ENCODE measurements at places on chromosomes 12 and 14. TPM values are rescaled to one million over a fixed set of nuclear protein-coding genes. Genes with fewer than 3 reads are reported as not detected.

SLC6A12 gene
- total RNA-seq: 0.14 TPM

NAV3 gene
- 5.4 TPM for total RNA-seq

CLEC6A gene
- 0.09 TPM for total RNA-seq

GPRC5D gene
- not detected for total RNA-seq

PMEL gene
- 0.28 TPM for total RNA-seq

SIX6 gene
- under 0.01 TPM for total RNA-seq

SLC16A7 gene
- 11.0 TPM for total RNA-seq

KRT77 gene
- total RNA-seq: 0.66 TPM

LRP1-AS gene
- not detected for total RNA-seq

OTOGL gene
- total RNA-seq: 0.42 TPM

LRFN5 gene
- total RNA-seq: 0.90 TPM

MVK gene
- 7.2 TPM for total RNA-seq

KRT83 gene
- total RNA-seq: 0.33 TPM

RNASE7 gene
- 0.47 TPM for total RNA-seq

LTBR gene
- 8.9 TPM for total RNA-seq

TAS2R43 gene
- 0.94 TPM for total RNA-seq

MANSC1 gene
- 1.0 TPM for total RNA-seq

KDM5A gene
- 50.0 TPM for total RNA-seq

BCL11B gene
- total RNA-seq: 55.5 TPM

EML1 gene
- total RNA-seq: 2.7 TPM

RPL10L gene
- not detected for total RNA-seq

AICDA gene
- 0.42 TPM for total RNA-seq

DPF3 gene
- 1.6 TPM for total RNA-seq

CRACR2A gene
- 9.4 TPM for total RNA-seq

IL25 gene
- total RNA-seq: not detected

GLT1D1 gene
- total RNA-seq: 0.33 TPM

CABP1 gene
- 0.24 TPM for total RNA-seq

ADAM21 gene
- total RNA-seq: 0.05 TPM

CHFR gene
- total RNA-seq: 39.5 TPM

SERPINA1 gene
- total RNA-seq: 9.4 TPM

SPRYD3 gene
- 9.1 TPM for total RNA-seq

TMTC1 gene
- 5.4 TPM for total RNA-seq

NFE2 gene
- total RNA-seq: 4.7 TPM

HOXC10 gene
- total RNA-seq: not detected

KERA gene
- total RNA-seq: 0.05 TPM

CFAP251 gene
- 1.2 TPM for total RNA-seq

WNT5B gene
- total RNA-seq: 4.8 TPM

RTL1 gene
- total RNA-seq: under 0.01 TPM

RAD9B gene
- 1.0 TPM for total RNA-seq

MOAP1 gene
- 29.7 TPM for total RNA-seq

PSMA6 gene
- 550 TPM for total RNA-seq

GLS2 gene
- total RNA-seq: 1.0 TPM

PLEKHG7 gene
- total RNA-seq: 0.14 TPM

MTHFD1 gene
- 38.3 TPM for total RNA-seq
